ENCODE measurements at places on chromosomes 5 and 9. TPM values are rescaled to one million over a fixed set of nuclear protein-coding genes. Genes with fewer than 3 reads are reported as not detected.

CFAP77 gene
- total RNA-seq, result not detected

DNA sequence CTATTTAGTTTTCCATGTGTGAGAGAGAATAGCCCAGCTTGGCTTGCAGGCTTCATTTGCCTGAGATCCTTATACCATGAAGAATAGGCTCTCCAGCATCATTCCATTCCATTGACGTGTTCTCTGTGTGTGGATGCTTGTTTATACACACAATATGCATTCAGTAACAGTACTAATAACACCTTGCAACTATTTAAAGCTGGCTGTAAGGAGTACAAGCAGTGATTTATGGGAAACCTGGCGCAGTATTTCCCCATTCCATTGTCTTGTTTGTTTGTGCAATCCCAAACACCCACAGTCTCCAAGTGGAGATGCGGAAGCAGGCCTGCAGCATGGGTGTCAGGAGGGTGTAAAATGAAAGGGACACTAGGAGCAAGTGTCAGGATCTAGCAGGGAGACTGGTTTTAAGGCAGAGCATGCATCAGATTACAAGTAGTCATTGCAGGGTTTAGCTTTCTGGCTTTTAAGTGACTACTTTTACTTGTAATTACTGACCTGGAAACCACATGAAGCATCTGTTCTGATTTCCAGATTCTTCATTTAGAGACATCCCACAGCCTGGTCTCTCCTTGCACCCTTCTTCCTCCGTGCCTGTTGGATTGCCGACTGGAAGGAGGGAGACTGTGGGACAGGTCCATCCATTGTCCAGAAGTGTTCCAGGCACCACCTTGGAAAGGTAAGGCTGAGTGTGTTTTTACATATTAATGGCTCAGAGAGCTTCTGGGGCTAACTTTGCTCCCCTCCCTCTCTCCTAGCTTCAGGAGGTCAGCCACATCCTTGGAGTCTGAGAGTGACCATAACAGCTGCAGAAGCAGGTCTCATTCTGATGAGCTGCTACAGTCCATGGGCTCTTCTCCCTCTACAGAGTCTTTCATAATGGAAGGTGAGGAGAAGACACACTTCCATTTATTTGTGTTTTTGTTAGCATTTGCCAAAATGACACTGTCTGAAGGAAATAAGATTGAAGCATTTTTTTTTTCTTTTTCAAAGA lies 241.6 kb downstream of the ARHGEF28 start:
- no peak for DNase-seq

DNA sequence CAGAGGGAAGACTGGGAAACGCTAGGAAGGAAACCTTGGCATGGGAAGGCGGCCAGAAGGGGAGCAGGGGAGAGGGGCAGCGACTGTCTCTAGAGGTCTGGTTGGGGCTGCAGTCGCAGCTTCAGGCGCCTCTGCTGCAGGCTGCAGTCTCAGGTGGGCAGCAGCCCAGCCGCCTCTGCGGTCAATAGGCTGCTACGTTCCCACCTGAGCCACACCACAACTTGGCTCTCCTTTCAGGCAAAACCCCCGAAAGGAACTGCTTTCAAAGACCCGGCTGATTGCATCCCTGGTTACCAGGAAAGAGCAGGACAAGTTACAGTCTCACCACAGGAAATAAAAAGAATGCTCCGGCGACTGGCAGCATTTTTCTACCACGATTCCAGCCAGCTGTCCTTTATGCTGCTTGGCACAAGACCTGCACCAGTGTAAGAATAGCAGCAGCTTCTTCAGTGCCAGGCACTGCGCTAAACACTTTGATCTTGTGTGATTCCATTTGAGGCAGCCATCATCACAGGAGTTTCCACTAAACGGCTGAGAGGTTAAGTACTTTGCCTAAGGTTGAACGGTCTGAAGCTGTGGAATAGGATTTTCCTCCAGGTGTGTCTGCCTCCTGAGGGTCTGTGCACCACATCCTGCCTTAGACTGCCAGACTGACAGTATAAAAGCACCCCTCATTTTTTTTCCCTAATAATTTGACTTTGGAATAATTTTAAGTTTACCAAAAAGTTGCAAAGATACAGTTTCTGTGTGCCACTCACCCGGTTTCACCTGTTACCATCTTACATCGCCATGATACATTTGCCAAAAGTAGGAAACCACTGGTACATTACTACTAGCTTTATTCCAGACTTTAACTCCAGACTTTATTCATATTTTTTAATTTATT lies 7.5 kb downstream of the RPS14 start:
- peak; percentile 53 for DNase-seq

DNA sequence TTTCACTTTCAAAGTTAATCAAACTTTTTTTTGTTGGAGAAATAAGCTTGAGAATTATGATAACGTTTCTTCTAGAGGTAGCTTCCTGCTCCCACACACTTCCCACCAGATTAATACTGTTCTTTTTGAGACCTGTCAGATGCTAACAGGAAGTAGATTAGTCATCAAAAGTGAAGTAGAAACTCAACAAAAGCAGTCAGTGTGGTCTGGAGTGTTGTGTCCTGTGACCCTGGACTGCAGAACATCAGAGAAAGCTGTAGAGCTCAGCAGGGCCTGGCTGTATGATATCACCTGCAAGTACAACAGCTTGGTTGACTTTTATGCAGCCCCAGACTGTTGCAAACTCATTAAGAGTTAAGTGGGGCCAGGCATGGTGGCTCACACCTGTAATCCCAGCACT lies 495.7 kb upstream of the CYLC2 start:
- DNase-seq, result no peak

- no peak for DNase-seq
These were observed 157.9 kb downstream of the NFIB start for GRCh38 chr9:14156046-14156445.

DNA sequence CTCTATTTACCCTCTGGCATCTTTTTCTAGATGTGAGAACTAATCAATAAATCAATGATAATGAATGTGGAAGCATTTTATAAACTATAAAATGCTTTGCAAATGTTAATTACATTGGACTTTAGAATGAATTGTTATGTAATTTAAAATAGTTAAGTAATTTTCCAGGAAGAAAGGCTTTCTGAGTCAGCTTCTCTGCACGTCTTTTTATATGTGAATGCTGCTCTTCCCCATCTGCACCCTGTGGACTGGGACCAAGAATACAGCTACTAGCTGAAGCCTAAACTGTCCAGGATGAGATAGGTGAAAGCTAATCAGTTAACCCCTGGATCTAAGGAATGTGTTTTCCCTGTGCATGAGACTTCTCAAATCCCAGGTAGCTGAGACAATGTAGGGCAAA lies 292.9 kb downstream of the NR3C1 start:
- DNase-seq, result peak; percentile 76

SMIM33 gene
- not detected for total RNA-seq

SOX30 gene
- not detected for total RNA-seq

DNA sequence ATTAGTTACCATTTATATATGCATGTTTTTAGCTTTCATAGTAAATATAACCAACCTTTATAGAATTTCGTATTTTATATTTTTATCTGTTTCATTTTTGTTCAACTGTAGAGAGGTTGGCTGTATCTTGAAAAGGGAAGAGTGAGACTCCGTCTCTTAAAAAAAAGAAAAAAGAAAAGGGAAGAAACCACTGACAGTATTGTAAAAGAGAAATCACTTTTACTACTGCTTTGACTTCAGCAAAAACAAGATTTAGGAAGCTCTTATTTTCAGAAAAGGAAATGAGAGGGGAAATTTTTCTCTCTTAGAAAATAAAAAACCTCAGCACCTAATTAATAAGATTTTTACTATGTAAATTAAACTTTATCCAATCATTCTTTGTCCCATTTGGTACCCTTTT lies 14.4 kb downstream of the POLK start:
- DNase-seq, result no peak

DNA sequence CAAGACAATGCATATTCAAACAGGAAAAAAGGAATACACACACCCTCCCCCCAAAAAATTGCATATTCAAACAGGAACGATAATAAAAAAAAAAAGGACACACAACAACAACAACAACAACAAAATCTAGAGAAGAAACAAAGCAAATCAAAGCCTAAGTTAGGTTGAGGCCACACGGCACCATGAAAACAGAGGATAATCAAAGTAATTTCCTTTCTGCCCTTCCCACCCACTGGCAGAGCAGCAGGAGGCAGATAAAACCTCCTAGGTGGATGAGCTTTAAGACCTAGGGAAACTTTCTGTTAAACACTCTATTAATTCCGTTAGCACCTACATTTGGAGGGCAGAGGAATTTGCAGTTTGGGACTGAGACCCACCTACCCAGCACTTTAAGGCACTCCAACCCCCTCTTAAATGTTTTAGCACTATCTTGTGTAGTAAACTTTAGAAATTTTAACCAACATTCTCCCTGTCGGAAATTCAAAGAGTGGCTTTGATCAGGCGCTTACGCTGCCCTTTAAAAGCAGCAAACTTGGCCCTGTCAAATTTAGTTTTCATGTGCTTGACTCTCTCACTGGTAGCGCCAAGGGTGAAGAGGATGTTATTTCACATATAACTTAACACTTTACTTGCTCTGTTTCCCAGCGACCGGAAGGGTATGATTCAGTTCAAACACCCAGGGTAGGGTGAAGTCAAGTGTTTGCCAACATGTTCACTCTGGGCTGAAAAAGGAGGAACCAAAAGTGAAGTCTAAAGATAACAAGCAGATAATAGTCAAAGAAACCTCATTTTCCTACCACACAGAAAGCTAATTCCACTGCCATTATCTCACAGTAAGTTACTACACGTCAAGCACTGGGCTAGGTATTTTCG lies 9.2 kb downstream of the ENC1 start:
- no peak for DNase-seq

PHF24 gene
- not detected for total RNA-seq

DNA sequence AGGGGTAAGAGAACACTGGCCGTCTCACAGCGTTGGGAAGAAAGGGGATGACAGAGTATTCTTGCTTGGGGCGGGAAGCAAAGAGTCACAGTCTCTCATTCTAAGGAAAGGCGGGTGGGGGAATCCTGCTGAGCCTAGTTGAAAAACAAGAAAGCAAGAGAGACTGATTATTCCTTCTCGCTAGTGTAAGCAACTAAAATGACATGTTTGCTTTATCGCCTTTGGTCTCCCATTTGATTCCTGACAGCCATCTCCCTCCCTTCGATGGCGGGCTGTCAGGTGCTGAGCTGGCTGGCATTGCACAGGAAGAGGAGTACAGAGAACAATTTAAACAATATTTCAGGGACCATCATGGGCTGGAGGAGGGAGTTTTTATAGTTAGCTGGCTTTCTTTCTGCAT lies 331.3 kb downstream of the ASTN2 start:
- no peak for DNase-seq

GRCh38 chr9:133715866-133716563 lies 22.1 kb downstream of the SARDH start:
- DNase-seq, result no peak

IFNA5 gene
- not detected for total RNA-seq
